ENCODE measurements at places on chromosomes 11 and 22.

DNA sequence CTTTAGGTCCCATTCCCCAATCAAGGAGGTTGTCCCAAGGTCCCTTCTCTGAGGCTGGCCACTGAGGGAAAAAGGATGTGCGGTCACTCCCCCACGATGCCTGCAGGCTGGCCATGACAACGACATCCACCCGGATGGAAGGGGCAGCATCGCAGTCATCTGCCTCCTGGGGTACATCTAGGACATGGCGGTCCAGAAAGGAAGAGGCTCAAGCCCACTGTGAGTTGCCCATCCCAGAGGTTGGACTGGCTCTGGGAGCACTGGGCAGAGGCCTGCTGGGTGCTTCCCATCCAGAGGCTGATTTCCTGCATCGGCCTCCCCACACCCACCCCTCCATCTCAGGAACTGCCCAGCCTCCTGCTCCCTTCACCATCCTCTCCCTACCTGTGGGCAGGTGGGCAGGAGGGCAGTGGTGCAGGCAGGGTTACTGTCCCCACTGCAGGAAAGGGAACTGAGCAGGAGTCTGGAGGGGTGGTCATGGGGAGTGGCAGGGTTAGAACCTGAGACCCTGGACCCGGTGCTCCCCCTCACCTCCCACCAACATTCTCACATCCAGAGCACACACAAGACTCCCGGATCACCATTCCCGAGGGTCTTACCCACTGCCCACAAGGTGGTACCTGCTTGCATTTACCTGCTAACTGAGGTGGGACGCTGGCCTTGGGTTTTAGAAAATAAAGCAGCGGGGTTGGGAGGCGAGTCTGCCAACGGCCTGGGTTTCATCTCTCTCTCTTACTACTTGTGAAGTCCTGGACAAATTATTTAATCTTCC is 4.4 kb downstream of the RCE1 start:
- no peak for DNase-seq

GRCh38 chr11:94997437-94997836 is 23.9 kb downstream of the KDM4D start:
- no peak for DNase-seq

DNA sequence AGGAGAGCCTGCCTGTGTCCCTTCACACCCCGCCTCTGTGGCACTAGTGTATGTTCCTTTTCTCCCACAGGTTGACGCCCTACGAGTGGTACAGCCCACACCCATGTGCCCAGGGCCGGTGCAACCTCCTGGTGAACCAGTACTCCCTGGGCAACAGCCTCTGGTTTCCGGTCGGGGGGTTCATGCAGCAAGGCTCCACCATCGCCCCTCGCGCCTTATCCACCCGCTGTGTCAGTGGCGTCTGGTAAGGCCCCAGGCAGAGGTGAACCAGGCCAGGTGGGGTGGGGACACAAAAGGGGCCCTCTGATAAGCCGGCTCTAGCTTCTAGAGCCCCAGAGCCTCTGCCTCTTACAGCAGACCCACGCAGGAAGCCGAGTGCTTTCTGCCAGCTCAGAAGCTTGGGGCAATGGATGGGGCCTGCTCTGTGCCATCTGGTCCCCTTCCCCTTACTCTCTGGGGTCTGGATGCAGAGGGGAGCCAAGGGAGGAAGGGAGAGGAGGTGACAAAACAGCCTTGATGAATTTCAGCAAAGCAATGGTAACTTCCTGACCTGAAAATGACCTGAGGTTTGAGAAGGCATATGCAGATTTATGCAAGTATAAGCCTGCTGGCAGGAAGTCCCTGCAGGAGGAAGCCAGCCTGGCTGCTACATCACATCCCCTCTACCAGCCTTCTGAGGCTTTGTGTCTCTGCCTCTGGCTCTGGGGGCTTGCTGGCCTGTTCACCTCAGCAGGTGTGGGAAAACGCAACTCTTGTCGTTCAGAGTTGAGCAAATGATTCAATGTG is 67.0 kb upstream of the TBCEL start:
- no peak for DNase-seq

DNA sequence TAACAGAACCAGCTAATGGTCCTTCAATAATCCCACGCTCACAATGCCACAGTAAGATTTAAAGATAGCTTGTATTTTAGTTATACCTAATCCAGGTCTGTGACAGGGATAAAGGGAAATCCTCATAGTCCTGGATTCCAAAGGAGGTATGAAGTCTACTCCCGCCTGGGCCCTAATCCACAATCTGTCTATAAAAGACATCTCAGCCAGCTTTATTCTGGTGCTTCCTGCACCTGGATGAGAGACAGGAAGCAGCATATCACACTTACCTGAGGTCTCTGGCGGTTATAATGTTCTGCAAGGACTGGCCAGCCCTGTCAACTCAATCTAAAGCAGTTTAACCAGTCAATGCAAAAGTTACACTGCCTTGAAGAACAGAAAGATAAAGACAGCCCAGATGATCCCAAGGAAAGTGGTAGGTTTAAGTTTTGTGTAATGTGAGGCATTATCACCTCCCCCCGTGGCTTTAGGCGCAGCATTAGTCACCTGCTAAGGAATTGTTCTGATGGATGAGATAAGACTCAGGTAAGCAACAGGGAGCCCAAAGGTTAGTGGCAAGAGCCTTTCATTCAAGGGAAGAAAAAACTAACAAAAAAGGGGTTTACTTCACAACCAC is 57.6 kb downstream of the PLEKHA7 start:
- no peak for DNase-seq

DNA sequence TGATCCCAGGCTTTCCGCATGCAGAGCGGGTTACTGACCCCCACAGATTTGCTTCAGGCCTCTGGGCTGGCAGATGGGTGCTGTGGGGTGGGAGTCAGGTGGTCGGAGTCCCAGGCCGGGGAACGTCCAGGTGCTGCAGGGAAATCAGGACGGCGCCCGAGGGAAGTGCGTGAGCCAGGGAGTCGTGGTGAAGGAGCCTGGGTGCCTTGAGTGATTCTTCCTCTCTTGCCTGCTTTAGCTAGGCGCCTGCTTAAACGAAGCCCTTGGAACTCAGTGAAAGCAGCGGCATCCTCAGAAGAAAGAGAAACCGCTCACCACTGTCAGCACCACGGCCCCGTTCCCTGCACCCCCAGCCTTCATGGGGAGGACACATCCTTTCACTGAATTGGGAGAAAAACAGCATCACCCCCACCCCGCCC is 455.6 kb downstream of the BRD1 start:
- DNase-seq = no peak

GRCh38 chr11:83073258-83073657 is 1.6 kb upstream of the RAB30 start:
- no peak for DNase-seq

DNA sequence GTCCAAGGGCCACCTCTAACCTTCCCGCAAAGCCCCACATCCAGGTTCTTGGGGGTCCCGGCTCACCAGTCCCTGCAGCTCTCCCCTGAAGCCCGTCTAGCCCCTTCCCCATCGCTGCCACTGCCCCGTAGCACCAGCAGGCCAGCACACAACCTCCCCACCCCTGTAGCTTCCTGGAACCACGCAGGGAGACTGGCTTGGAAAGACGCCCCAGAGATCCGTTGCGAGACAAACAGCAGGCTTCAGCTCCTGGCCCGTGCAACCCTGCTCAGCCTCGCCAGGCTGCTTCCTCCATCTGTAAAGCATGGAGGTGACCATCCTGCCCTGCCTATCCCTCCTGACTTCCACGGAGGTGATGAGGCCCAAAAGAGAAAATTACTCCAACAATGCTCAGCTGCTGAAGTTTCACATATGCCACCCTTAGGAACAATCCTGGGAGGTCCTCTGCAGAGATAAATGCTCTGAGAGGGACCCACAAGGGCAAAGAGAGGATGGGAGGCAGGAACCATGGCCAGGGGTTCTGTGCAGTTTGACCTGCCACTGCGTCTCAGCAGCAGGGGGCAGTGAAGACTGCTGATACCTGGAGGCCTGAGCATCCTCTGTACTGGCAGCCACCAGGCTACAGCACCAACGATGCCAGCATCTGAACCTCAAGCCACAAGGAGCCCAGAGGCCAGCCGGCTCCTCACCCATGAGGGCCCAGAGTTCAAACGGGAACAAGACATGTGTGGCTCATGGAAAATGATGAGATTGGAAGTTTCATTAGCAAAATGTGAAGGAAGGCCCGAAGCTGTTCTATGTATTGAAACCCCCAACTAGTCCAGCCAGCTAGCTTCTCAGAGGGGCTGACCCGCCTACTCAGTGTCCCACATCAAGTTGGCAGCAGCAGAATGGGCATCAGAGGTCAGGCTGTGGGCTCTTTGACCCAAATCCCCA is 16.1 kb downstream of the DGCR2 start:
- DNase-seq = no peak
